ENCODE measurements at places on chromosomes 3 and 15.
A peak's percentile ranks its signal among the peaks of the same experiment; 100 is the strongest.

GRCh38 chr3:184737063-184737462 is 25.2 kb upstream of the MAGEF1 start:
- no peak for DNase-seq

DNA sequence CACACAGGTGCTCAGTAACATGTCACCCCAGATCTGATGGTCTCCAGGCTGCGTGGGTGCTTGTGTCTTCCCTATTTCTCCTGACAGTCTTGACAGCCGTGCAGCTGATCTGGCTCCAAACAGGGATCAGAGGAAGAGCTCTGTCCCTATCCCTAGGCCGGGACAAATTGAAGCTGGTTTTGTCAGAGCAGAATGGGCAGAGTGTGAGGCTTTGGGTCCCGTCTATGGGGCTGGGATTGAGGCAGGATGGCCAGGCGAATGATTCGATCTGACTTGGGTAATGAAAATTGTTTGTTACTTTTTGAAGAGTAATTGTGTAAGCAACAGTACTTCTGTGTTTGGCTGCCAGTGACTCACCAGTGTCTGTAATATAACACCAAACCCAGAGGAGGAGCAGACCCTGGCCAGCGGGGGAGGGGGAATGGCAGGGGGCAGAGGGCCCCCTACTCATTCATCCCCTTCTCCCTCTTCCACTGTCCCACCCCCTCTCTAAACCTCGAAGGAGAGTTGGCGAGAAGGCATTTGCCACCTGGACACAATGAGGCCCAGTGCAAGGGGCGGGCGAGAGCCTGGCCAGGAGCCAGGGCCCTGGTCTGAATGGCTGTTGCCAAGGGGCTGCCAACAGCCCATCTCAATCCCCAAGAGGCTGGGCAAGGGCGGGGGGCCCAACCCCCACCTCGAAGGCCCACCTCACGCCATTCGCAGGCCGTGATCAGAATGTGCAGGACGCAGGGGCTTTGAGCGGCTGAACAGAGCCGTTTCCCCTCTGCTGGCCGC is 4.9 kb upstream of the MAGEF1 start:
- DNase-seq = peak; percentile 41

DNA sequence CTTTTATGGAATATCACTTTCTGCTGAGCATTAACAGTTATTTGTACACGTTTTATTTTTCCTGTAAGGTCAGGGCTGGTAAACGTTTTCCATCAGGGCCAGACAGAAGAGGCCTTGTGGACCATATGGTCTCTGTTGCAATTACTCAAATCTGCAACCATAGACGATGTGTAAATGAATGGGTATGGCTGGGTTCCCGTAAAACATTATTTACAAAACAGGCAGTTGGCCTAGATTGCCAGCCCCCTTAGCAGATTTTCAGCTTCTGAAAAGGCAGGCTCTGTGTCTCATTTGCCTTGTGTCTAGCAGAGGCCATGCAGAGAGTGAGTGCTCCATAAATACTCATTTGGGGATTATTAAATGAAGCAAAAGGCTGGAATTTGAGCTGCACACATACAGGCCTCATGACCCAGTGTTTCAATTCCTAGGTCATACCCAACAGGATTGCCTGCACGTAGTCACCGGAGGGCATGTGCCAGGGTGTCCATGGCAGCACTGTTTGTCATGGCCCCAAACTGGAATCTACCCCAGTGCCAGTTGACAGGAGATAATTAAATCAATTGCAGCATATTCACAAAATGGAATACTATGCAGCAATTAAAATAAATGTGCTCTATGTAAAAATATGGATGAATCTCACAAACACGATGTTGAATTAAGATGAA is 51.3 kb downstream of the GPD1L start:
- DNase-seq = peak; percentile 59

- no peak for DNase-seq
Measured at GRCh38 chr3:14913926-14914778, 33.2 kb upstream of the NR2C2 start.

DNA sequence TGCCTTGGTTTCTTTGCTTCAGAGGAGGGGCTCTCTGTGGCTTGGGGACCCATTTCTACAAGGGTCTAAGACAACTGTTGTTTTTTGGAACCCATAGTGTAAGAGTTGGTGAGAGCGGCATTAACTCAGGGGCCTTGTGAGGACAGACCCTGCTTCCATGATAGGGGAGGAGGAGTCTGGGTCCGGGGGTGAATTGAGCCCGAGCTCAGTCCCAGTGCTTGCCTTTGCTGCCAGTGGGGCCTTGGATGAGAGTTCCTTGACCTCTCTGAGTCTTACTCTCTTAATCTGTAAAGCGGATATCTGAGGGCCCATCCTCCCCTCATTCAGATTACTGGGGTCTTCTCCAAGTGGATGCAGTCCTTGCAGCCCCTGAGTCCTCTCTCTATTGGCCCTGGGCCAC is 74.2 kb downstream of the EEFSEC start:
- no peak for DNase-seq

All from NCI-H446 treated with DMSO at 0.1 percent for 48 hours (cell line).